ENCODE measurements at places on chromosomes 4 and X.

GRCh38 chrX:85221361-85221760, 22.2 kb downstream of the SATL1 start:
- DNase-seq = no peak

GRCh38 chrX:153499876-153500275, 5.1 kb downstream of the BGN start:
- DNase-seq = no peak

- peak; percentile 28 for DNase-seq
Measured at GRCh38 chr4:151953312-151953711, 192.5 kb upstream of the GATB start.

GRCh38 chrX:147342197-147342596, 527.7 kb upstream of the CXorf51A start:
- no peak for DNase-seq

GRCh38 chr4:122928930-122929329, 6.5 kb upstream of the NUDT6 start:
- DNase-seq = no peak
